Naive thymus-derived CD8-positive, alpha-beta T cell (primary cell): ENCODE measurements at places on chromosomes 11 and 22.

GRCh38 chr22:37018815-37019308, 385 bp downstream of the TST start:
- DNase-seq, result peak; percentile 11

DNA sequence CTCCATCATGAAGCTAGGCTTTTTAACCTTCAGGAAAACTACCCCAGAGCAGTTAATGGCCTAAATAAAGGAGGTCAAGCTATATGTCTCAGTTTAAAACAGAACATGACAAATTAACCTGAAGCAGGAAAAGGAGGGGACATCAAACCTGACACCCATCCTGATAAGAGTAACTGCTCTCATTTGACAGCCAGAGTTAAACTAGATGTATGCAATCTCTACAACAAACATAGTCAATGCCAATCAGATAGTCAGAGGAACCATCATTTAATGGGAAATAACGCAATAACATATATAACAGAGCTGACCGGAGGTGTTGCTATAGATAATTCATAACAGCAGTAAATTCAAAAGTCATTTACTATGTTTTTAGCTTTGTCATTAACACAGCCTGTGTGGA, 3.1 kb downstream of the ZNF202 start:
- DNase-seq, result no peak

DNA sequence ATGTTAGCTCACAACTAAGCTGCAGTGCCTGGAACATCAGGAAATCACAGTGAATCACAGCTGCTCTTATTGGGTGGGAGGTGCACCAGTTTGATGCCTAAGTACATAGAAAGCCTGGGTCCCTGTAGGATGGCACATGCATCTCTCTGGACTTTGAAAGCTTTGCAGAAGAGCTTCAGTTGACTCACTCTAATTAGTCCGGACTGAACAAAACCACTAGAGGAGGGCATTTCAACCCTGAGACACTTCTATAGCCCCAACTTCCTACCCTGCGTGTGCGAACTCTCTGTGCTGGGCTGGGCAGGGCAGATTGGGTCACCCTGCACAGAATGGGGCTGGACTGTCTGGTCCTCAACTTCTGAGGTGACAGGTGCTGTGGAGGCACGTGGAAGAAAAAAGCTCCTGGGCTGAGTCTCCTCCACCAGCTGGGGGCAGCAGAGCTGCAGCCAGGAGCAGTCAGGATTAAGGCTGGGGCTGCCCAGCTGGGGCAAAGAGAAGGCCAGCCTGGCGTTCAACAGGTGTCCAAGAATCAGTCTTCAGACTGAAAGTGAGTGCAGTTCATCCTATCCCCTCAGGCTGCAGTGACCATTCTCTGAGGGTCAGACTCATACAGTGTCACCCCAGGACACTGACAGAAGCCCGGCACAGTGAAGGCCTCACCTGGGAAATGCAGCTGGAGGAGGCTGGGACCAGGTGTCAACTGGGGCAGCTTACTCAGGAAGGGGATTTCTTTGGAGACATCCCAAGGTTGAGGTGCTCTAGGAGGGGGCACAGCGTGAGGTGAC, 22.1 kb downstream of the GGTLC2 start:
- DNase-seq, result no peak

DNA sequence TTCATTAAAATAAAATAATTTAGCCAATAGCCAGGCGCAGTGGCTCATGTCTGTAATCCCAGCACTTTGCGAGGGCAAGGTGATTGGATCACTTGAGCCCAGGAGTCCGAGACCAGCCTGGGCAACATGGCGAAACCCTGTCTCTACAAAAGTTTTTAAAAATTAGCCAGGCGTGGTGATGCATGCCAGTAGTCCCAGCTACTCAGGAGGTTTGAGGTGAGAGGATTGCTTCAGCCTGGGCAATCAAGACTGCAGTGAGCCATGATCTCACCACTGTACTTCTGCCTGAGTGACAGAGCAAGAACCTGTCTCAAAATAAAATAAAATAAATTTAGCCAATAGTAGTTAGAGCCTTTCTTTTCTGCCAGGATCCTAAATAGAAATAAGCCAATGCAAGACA, 12.2 kb downstream of the HPS5 start:
- no peak for DNase-seq

- no peak for DNase-seq
Measured at GRCh38 chr11:44854086-44854485, 96.6 kb downstream of the TP53I11 start.

DNA sequence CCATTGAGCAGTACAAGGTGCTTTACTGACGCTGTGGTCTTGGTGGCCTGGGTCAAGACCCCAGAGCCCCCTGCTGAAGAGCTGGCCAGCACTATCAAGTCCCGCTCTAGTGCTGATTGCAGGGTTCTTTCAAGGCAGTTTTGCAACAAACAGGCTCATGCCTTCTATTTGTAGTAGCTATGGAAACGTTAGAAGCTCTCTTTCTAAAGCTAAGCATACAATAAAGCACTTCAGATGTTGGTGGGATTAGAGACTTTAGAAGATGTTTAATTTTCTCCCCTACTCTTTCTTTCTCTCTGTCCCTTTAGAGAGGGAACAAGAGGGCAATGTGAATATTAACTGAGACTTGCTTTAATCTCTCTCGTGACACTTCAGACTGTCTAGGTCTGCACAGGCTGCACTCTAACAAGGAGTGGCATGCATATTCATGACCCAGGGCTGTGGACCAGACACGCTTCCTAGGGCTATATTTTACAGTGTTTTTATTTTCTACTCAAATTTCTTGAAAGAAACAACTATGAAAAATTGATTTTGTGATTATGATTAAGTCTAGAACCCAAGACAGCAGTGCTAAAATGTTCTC, 138.6 kb downstream of the WNT7B start:
- DNase-seq, result no peak

DNA sequence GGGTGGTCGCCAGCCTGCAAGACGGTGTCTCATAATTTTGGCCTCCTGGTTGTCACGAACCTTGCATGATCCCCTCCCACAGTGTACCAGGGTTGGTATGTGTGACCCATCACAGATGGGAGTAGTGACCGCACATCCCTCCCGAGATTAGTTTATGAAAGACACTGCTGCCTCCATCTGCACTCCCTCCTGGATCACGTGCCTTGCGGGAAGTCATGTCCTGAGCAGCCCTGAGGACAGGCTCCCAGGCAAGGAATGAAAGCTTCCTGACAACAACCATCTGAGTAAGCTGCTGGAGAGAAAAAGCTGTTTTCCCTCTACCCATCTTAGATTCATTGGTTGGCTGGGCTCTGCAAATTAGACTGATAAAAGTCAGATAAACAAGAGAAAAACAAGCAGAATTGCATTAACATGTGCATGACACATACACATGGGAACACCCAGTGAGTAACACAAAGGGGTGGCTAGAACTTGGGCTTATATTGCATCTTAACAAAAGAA, 14.4 kb upstream of the PAMR1 start:
- no peak for DNase-seq

DNA sequence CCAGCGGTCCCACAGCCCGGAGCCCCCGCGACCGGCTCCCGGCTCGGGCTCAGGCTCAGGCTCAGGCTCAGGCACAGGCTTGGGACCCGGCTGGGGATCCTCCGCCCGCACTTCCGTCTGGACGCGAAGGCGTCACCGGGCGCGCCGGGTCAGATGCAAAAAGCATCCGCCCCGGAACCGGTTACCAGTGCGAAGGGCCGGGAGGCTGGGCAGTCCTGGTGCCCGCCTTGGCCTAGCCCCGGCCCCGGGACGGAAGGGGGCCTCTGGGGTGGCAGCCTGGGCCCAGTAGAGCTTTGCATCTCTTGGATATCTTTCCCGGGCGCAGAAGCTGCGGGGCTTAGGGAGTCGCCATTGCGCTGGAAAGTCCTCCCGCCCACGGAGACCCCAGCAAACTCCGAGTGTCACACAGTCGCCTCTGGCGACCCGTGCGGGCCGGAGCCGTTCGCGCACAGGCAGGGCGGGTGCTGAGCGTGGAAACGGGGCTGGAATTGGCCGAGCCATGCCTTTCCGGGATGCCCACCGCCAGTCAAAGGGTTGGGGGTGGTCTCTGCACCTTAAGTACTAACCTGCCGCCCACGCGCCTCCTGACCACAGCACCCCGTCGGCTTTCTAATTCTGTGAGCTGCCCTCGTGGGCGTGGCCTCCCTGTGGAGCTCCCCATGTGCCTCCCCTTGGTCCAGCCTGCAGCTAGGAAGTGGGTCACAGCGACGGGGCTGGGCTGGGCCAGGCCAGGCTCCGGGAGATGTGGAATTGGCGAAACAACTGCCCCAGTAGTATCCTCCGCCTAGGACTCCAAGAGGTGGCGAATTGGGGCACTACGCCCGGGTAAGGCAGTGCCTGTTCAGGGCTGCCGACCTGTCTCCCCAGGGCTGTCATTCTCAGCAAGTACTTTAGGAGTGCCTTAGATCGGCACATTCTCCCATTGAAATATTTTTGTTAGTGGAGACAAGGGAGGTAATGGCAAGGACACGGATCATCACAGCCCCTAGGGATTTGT, at the start of gene TMEM9B:
Gene TMEM9B (minus strand): TSS at position 119 of the 997 bp plus-strand sequence. CDS start 129 bp downstream, outside the sequence.
- DNase-seq, result peak; percentile 72

GRCh38 chr11:66686801-66687750, 9.4 kb upstream of the RBM4B start:
- no peak for DNase-seq

DNA sequence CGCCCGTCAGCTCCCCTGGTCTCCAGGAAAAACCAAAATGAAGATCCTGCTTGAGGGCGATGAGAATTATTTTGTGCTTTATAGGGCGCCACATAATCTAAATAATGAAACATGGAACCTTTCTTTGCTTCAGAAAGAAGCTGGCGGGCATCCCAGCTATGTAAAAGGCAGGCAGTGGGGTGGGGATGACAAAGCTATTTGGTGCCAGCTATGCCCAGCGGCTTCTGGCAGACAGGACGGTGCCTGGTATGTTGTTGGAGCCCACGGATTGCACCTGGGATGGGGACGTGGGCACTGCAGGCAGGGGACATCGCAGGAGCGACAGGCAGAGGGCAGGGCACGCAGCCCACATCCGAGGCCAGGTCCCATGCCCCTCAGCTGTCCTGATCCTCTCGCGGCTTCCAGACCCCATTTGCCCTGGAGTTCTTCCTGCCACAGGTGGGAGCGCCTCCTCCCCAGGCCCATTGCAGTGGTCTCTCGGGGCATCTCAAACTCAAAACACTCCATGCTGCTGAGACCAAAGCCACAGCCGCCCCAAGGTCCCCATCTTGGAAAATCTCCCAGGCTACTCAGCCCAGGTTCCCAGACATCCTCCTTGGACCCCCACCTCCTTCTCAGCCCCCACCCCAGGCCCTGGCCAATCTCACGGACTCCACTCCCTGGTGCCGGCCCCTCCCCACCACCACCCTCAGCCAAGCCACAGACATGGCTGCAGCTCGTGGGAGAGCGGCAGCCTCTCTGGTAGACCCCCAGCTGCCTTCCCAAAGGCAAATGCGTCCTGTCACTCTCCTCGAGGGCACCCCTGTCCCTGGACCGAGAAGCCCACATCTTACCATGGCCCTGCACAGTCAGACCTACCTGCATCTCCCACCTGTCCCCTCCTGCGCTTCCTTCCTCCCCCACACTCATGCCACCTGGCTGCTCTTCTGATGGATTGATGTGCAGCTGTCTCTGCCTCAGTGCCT, 45.7 kb downstream of the SHISAL1 start:
- peak; percentile 18 for DNase-seq

DNA sequence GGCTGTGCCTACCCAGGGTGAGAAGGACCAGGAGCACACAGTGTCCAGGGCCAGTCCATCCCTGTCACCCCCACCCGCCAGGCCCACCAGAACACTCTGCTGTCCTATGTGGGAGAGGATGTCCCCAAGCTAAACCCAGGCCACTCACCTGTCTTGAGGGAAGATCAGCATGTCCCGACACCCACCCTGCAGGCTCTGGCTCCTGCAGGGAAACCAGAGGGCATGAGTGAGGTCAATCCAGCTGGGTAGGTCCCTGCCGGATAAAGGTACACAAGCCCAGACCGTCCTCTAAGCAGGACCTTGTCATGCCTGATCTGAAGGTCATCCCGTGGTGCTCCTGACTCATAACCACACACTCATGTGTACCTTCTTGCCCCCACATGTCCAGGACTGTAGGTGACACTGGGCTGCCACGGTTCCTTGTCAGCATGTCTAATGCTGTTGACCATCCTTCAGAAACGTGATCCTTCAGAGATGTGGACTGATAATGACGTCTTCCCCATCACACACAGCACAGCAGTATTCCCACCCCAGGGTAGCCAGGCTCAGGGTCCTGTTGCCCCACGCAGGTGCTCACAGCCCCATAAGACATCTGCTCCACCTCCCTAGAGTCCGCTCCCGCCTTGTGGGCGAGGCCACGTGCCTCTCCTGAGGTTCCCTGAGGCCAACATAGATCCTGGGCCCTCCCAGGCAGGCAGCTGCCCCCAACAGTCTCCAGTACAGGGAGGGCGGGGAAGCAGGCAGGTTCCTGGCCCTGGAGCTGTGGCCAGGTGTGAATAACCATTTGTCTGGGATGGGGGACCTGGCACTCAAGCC, 6.1 kb downstream of the ARVCF start:
- DNase-seq, result no peak

GRCh38 chr11:125085301-125086081, 22.4 kb downstream of the SLC37A2 start:
- DNase-seq, result no peak

- no peak for DNase-seq
Measured at GRCh38 chr11:64208086-64208795, 1.7 kb downstream of the FERMT3 start.

DNA sequence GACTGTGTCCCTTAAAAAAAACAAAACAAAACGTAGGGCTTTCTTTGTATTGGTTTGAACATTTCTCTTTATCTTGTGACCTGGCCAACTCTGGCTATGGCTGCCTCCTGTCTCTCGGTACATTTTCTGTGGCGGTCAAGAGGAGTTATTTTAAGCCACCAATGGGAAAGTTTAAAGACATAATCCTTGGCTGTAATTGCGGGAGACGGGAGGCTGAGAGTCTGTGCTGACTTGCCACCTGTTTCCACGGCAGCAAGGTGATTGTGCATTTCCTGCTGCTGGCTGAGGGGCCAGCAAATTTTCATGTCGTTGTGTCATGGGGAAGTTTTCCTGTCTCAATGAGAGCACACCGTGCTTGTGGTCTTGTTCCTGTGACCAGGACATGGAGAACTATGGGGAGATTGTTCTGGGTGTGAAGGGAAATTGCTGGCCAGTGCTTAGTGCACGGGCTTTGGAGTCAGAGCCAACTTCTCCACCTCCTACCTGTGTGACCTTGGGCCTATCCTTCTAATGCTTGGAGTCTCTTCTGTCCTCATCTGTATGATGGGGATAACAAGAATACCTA, 11.0 kb downstream of the PTPRJ start:
- no peak for DNase-seq

GRCh38 chr11:84437071-84437980, 1151.2 kb upstream of the CCDC90B start:
- DNase-seq, result no peak

GRCh38 chr11:93740031-93740729, 1.1 kb downstream of the TAF1D start:
- no peak for DNase-seq

DNA sequence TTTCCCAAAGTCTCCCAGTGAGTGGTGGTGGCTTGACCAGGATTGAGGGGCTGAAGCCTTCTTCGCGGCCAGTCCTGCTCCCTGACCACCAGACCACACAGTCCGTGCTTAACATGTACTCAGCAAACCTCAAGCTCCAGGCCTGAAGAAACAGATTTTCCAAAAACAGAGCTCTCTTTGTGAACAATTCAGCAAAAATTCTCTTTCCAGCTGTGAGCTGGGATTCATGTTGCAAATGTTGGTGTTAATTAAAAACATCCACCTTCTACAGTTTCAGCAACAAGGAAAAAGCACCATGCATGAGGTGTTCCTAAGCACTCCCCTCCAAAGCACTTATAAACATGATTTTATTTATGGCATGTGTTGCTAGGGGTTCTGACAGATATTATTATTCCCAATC, 129.5 kb downstream of the ETS1 start:
- DNase-seq, result no peak
